Prostate gland (tissue), 2 donors: ENCODE measurements at places on chromosomes 13 and 19. TPM values are rescaled to one million over a fixed set of nuclear protein-coding genes. Genes with fewer than 3 reads are reported as not detected.

KLK5 gene
- total RNA-seq: 2.7 TPM

MBD3L3 gene
- total RNA-seq: not detected

IGFL1 gene
- not detected for total RNA-seq

SIRT6 gene
- total RNA-seq: 23.5 TPM

ZNF460 gene
- 68.4 TPM for total RNA-seq

CPB2 gene
- total RNA-seq: 0.85 TPM

DNA sequence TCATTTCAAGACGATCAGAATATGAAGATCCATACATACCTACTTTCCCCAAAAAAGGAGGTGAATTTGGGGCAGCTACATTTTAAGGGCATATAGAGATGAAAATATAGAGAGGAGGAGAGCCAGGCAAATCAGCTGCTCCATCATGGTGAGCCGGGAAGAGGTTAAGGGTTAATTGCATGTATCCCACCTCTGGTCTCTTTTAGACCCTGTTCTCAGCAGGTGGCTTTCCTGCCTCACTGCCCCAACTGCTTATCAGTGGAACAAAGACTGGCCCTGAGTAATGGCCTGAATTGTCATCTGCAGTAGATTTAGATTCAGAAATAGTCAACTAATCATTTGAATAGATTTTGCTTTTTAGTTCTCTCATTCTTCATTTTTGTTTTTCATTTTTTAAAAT lies 206.6 kb downstream of the SPRY2 start:
- no peaks in the 10 kb centered on the region for H3K27me3 ChIP-seq
- no peaks in the 10 kb centered on the region for H3K36me3 ChIP-seq
- H3K4me1 ChIP-seq: peaks cover 6% of the 10 kb centered on the region
- DNase-seq: no peak

GRCh38 chr19:38194061-38194701 lies 29.8 kb downstream of the DPF1 start:
- DNase-seq: no peak
- no peaks in the 10 kb centered on the region for H3K27me3 ChIP-seq
- H3K4me1 ChIP-seq: no peaks in the 10 kb centered on the region
- no peak overlapping the region for H3K27ac ChIP-seq

GRCh38 chr13:111922086-111922485 lies 144.9 kb upstream of the SOX1 start:
- H3K4me1 ChIP-seq: no peaks in the 10 kb centered on the region
- H3K4me3 ChIP-seq: no peak overlapping the region
- DNase-seq: no peak
- no peaks in the 10 kb centered on the region for H3K27me3 ChIP-seq
- H3K27ac ChIP-seq: no peak overlapping the region

GRCh38 chr13:33272531-33273124 lies 12.9 kb downstream of the STARD13 start:
- no peak for DNase-seq
- no peaks in the 10 kb centered on the region for H3K4me1 ChIP-seq
- H3K4me3 ChIP-seq: no peak overlapping the region
- no peak overlapping the region for H3K27ac ChIP-seq
- no peaks in the 10 kb centered on the region for H3K27me3 ChIP-seq
- no peaks in the 10 kb centered on the region for H3K36me3 ChIP-seq

- no peaks in the 10 kb centered on the region for H3K36me3 ChIP-seq
- no peak overlapping the region for H3K4me3 ChIP-seq
- no peak for DNase-seq
- no peak overlapping the region for H3K27ac ChIP-seq
These were observed 38.9 kb downstream of the DZIP1 start for GRCh38 chr13:95605448-95606125.

GRCh38 chr13:46679369-46680120 lies 117.4 kb downstream of the ESD start:
- no peak overlapping the region for H3K4me3 ChIP-seq
- H3K4me1 ChIP-seq: peaks cover 4% of the 10 kb centered on the region
- peak overlapping the region; percentile 45 for H3K27ac ChIP-seq
